Umbilical cord (tissue), 2 donors: ENCODE measurements at places on chromosomes 7 and 10. TPM values are rescaled to one million over a fixed set of nuclear protein-coding genes. Genes with fewer than 3 reads are reported as not detected.

GRCh38 chr7:84194484-84195271, at the start of gene SEMA3A:
Gene SEMA3A (minus strand): TSS chr7:84194789. CDS start chr7:84194586, 203 bp downstream.
- peak; percentile 72 for DNase-seq

- no peak for DNase-seq
Measured at GRCh38 chr10:84118395-84119006, 20.8 kb upstream of the GHITM start.

- peak; percentile 41 for DNase-seq
Measured at GRCh38 chr10:88270871-88271713, 312.0 kb downstream of the RNLS start.

DNA sequence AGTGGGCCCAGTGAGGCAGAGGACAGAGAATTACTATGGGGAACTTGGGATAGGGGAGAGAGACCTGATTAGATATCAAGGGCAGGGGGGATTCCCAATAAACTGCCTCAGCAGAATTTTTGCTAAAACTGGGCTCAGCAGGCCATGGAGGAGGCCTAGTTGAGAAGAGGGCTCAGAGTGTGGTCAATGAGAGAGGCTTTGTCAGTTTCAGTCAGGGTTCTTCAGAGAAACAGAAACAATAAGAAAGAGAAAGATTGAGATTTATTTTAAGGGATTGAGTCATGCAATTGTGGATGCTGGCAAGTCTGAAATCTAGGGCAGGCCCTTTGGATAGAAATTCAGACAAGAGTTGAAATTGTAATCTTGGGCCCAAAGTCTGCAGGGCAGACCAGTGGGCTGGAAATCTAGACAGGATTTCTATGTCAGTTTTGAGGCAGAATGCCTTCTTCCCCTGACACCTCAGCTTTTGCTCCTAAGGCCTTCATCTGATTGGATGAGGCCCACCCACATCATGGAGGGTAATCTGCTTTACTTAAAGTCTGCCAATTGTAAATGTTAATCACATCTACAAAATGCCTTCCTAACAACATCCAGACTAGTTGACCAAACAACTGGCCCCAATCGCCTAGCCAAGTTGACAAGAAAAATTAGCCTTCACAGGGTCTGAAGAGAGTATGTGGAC, 33.5 kb upstream of the CCSER2 start:
- DNase-seq, result no peak

CPA2 gene
- total RNA-seq, result 1.9 TPM

LLCFC1 gene
- total RNA-seq, result not detected

FZD1 gene
- total RNA-seq, result 33.9 TPM
